ENCODE measurements at places on chromosomes 16 and 17.

- peak; percentile 52 for ATAC-seq
Observed at GRCh38 chr17:58232707-58233156, 5.7 kb upstream of the LPO start.

DNA sequence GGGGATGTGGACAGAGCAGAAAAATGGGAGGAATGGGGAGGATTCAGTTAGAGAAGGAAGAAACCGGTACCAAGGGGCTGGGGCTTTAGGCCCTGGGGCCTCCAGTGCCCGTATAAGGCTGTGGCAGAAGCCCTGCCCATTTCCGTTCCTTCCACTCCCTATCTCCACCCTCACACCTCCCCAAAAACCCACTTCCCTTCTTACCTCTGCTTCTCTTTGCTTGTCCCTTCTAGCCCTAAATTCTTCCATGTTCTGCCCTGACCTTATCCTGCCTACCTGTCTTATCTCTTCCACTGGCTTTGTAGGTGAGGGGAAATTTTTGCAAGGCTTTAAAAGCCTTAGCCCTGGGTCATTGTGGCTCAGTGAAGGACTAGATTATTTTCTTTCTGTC lies 4.1 kb downstream of the RNF167 start:
- ATAC-seq = no peak

DNA sequence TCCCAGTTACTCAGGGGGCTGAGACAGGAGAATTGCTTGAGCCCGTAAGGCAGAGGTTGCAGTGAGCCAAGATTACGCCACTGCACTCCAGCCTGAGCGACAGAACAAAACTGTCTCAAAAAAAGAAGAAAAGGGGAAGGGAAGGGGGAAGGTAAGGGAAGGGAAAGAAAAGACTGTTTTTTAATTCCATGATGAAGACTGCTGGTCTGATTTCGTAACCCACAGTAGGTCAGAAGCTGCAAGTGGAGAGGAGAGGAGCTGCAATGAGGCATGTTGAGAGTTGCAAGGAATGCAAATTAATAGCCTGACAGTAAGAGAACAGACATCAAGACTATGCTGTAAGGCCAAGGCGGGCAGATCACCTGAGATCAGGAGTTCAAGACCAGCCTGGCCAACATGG lies 33.3 kb downstream of the HELZ start:
- ATAC-seq = no peak

DNA sequence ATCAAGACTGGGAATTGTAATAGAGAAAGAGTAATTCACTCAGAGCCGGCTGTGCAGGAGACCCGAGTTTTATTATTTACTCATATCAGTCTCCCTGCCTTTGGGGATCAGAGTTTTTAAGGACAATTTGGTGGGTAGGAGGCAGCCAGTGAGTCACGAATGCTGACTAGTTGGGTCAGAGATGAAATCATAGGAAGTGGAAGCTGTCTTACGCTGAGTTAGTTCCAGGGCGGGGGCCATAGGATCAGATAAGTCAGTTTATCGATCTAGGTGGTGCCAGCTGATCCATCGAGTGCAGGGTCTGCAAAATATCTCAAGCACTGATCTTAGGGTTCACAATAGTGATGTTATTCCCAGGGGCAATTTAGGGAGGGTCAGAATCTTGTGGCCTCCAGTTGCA lies 20.2 kb upstream of the GUCY2D start:
- ATAC-seq = peak; percentile 78

GRCh38 chr17:79951361-79952264 lies 84.1 kb downstream of the TBC1D16 start:
- no peak for ATAC-seq

- no peak for ATAC-seq
Observed at GRCh38 chr16:78789561-78789960, 690.1 kb downstream of the WWOX start.

DNA sequence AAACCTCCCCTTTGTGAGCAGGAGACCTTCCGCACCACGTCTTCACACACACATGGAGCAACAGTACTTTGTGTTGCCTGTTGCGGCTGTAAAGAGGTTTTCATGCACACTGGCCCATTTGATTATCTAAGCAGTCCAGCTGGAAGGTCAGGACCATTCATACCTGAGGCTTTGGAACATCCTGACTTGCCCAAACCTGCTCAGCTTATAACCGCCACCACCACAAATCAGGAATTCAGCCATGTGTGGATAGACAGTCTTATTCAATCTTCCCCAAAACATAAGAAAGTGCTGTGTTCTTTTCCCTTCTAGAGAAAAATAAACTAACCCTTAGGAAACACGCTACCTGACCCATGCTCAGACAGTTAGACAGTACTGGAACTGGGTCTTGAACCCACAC lies 81.6 kb upstream of the XYLT1 start:
- ATAC-seq = no peak

DNA sequence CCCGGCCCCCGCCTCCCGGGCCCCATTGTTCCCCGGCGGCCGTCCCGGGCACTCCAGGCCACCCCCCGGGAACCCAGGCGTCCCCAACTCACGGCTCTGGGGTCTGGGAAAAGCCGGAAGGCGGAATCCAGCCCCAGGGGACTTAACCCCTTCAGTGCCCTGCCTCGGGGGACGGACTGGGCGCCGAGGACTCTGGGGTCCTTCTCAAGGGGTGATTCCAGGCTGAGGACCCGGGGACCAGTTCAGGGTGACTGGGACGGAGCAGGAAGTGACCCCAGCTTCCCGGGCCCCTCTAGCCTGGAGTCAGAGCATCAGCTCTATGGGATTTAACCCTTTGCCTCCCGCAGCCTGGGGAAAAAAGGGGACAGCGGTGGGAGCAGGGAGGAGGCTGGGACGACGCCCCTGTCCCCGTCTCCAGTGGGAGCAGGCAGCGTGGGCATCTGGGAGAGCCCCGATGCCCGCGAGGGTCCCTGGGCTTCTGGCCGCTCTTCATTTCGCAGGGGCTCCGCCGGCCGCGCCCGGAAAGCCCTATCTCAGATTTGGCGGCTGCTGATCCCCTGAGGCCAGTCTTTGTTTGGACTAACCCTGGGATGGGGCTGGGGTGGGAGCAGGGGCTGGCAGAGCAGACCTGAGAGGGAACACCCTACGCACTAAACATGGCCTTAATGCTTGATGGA lies at the start of gene ZNF629:
TSS of gene ZNF629 (minus strand) at position 270 of the 677 bp plus-strand sequence. CDS start 2,723 bp downstream, outside the sequence.
- peak; percentile 83 for ATAC-seq

DNA sequence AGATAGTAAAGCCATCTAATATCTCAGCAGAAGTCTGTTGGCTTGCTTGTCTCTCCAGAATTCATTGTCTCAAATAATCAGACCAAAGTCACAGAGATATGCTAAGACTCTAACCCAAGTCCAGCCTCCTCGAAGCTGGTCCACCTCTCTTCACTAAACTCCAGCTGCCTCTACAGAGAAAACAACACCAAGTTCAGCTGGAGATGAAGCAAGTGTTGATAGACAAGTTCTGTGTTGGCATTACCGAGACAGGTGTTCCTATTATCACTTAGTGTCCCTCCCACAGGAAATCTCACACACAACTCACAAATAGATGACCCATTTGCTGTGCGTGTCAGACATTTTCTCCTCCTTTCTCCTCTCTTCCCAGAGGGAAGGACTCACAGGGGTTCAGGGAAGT lies 164.4 kb upstream of the ANKFN1 start:
- no peak for ATAC-seq

DNA sequence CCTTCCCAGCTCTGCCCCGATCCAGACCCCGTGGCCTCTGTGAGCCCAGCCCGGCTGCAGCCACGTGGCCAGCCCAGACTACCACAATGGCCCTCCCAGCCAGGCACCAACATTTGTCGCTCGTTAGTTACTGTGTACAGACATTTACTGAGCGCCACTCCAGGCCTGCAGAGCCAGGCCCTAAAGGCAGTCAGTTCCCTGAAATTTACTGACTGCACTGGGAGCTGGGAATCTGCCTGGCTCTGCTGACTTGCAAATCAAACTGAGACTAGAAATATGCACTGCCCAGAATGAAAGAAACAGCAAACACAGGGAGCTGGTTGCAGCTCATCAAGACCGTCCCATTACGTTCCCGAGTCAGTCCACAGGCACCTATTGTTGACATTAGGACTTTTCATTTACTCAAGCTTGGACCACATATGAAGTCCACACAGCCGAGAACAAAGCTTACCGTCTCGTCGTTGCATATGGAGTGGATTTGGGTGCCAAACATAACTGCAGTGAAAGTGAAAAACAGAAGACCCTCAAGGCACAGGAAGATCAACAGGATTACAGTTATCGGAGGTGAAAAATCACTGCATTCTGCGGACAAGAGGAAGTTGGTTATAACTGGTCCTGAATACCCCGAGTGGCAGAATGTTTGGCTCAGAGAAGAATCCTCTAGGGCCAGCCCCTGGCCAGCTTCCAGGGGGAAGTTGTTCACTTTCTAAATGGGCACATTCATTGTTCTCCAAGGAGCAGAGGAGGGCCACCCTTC lies 34.5 kb downstream of the ZDHHC7 start:
- no peak for ATAC-seq

GRCh38 chr17:11900041-11900476 lies 97.2 kb downstream of the ZNF18 start:
- ATAC-seq = no peak

GRCh38 chr17:40779181-40779909 lies 3.0 kb downstream of the KRT27 start:
- no peak for ATAC-seq

DNA sequence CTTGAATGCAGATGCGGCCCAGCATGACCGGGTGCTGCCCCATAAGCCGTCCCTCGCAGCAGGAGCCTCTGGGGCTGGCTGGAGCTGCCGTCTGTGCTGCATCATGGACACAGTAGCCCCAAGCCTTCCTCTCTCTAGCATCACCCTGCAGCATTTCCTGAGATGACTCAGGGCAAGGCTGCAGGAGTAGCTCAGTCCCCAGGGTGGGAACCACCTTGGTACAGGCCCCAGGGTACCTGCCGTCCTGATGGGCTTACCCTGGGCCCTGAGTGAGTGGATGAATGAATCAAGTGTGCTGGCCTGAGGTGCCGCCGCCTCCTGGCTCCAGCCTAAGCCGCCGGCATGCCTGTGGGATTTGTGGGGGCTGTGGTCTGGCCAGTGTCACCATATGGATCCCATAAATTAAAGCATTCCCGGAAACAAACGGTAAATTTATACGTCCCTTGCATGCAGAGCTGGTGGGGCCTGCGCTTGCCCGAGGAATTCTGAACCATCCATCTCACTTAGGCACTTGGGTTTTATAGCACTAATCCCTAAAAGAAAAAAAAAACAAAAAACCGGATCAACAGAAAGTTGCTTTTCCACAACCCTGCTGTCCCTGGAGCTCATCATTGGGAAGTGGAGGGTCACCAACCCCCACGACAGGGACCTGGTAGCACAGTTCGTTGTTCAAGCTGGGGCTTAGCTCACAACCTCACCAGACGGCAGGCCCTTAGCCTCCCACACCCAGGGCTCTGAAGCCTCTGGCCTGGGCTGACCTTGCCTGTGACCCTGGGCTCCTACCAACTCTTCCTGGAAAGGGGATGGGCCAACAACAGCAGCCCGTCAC lies 242.6 kb upstream of the CIBAR2 start:
- peak; percentile 80 for ATAC-seq

- peak; percentile 76 for ATAC-seq
Observed at GRCh38 chr17:72126575-72127486, 6.0 kb downstream of the SOX9 start.

GRCh38 chr17:59380474-59380873 lies 49.0 kb downstream of the YPEL2 start:
- no peak for ATAC-seq

DNA sequence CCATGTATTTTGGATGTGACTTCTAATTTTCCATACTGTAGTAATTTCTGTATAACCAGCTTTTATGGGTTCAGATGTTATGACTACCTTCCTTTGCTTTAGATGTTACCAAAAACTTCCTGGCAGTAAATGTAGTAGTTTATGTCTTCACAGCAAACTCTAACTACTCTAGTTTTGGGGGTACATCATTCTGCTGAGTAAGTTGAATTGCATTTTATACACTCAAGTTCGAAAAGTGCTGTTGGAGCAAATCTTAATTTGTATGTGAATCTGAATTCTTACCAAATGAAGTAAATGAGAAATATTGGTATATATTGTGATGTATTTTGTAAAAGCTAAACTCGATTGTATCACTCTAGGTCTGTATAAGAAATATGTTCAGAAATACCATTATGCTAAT lies 728.3 kb upstream of the CDH8 start:
- no peak for ATAC-seq

- no peak for ATAC-seq
Observed at GRCh38 chr17:45940826-45941225, 46.5 kb downstream of the MAPT start.

GRCh38 chr17:77735081-77735565 lies 223.4 kb upstream of the TNRC6C start:
- ATAC-seq = peak; percentile 76

DNA sequence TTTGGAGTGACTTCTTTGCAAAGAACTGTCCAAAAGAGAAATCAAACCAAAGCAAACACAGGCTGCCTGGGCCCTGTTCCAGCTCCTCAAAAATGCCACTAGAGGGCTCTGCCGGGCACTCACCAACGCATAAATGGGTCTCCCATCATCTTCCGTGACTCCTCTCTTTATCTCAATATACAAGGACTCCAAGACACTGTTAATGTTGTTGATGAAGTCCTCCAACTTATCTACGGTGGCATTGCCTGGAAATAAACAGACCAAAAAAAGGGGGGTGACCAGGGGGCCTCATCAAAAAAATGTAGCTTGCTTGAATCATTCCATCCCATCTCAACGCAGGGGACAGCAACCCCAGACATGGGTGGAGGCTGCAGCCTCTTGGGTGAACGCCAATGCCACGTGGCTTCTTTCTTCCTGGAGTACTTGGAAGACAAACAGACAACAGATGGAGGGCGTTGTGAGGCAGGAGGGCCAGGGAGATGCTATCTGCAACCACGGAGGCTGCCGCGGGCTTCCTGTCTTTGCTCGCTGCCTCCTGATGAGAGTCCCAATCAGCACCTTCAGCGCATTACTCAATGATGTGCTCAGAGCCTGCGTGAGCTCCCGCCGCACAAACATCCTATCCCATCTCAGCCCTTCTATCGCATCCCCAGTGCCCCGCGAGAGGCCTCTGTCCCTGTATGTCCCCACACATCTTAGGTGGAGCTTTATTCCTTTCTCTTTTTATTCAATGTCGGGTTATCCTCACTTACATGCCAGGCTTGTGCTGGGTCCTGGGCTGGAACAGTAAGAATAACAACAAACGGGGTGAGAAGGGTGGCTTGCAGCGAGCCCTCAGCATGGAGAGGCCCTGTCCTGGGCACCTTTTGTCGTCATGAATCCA lies 32.0 kb downstream of the KDM8 start:
- peak; percentile 94 for ATAC-seq

All from SK-N-SH treated with all-trans-retinoic acid at 6 μM for 48 hours (cell line).